ENCODE measurements at places on chromosomes 6 and 20.

- no peak for DNase-seq
These were observed 67.3 kb downstream of the PPP1R3G start for GRCh38 chr6:5152460-5152859.

GRCh38 chr6:40183902-40184301 lies 249.6 kb upstream of the MOCS1 start:
- DNase-seq = no peak

GRCh38 chr20:36267605-36268381 lies 31.5 kb downstream of the AAR2 start:
- no peak for DNase-seq

DNA sequence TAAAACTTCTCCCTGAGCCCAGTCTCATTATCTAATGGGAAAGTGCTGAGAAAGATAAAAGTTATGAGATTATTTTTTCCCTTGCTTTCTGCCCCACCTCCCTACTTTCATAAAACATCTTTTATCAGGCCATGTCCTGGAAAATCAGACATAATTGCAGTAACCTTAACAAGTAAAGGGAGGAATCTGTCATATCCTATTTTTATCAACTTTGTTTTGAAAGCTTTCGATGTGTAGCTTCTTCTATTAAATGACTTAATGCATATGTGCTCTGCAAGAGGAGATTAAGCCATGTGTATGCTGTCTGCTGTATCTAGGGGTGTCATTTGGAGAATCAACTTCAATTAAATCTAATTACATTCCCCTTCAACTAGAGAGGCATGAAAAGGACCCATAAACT lies 408.9 kb downstream of the CBLN4 start:
- no peak for DNase-seq

GRCh38 chr20:7171911-7172310 lies 404.4 kb downstream of the BMP2 start:
- no peak for DNase-seq

DNA sequence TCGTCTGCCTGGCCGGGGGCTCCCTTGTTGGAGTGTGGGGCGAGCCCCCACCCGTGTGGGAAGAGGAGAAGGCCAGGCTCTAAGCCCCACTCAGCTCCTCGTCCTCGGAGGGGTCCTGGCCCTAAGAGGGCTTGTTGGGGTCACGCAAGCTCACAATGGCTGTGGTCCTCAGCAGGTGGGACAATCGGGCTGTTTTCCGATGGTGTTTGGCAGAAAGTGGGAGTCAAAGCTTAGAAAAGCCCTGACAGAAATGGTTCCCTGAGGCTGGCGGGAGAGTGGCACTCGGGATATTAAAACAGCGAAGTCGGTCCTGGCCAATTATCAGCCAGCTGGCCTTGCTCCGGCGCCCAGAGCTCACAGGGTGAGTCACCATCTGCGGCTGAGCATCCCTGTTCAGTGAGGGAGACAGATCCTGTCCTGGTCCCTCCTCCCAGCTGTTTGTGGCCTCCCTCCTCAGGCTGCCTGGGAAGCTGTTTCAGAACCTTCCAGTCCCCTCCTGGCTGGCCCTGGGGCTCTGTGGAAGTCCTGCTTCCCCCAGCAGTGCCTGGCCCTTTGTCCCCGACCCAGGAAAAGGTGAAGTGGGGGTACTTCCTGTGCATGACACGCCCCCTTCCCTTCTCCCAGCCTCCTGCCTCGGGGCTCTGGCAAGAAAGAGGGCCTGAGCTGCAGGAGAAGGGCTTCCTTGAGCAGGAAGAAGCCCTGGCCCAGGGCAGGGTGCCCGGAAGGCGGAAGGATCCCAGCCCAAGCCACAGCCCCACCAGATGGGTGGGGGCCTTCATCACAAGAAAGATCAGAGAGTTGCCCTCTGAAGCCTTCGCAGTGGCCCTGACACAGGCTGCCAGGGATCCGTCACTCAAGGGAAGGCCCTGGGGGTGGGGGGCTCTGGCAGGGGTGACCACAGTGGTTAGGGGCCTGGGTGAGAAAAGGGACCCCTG lies 53.6 kb upstream of the BHLHE23 start:
- DNase-seq = peak; percentile 81

All from NCI-H446 treated with DMSO at 0.1 percent for 48 hours (cell line).